ENCODE measurements at places on chromosomes 6 and 20.

DNA sequence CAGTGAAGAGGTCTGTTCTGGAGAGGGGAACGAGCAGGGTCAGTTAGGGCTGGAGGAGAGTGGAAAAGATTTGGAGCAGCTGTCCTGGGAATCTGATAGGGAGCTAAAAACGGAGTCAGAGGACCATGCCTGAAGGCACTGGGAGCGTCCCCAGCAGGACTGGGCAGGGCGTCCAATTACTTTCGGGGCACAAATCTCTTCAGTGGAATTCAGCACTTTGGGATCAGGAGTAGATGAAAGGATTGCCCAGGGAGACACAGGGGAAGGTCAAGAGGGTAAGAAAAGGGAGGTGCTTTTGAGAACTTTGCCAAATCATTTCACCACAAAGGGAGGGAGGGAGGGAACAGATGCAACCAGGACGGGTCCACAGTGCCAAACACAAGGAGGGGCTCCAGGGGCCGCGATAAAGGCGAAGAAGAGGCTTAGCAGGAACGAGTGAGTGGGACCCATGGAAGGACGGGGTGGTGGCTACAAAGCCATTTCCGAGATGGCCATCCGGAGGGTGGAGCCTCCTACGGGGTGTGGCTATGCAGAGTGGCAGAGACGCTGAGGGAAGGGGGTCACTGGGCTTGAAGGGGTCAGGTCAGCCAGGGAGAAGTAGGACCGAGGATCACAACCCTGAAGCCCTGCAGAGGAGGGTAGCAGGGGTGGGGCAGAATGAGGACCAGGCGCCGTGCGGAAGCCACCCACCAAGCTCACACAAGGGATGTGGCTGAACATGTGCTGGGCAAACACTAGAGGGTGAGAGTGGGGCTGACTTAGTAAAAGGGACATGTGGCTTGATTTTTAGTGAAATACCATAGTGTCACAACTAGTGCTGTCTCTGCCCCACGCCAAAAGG lies 180.0 kb upstream of the RREB1 start:
- DNase-seq: no peak

- DNase-seq: no peak
These were observed 88.2 kb upstream of the NAA20 start for GRCh38 chr20:19929012-19929360.

GRCh38 chr6:29847871-29848630 lies 20.4 kb downstream of the HLA-G start:
- peak; percentile 86 for DNase-seq

DNA sequence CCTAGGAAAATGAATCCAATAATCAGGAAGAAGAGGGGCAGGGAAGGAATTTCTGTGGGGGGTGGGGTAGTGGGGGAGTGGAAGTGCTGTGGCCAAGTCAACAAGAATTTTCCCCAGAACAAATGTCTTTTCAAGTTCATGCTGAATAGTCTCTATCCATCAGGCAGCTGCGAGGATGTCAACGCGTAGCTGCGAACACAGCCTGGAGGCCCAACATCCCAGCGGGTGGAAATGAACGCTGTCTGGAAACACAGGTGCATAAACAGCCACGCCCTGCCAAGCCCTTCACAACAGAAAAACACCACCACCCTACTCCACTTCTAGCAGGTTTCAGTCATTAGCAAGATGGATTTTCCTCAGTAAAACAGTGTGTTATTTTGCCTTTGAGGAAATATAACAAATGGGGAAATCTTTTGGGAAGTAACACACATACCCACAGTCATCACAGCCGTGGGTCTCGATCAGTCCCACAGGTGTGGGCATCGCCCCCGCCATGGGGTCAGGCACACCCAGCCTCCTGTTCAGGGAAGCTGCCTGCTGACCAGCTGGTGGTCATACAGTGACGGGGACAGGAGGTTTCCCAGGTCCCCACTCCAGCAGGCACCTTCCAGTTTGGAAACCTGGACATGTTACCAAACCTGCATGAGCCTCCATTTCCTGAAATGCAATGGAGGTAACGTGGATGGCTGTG lies 112.1 kb upstream of the THBS2 start:
- DNase-seq: no peak

- DNase-seq: peak; percentile 70
These were observed 40.4 kb upstream of the NAA20 start for GRCh38 chr20:19976595-19977372.

All from HAP-1 (cell line).